ENCODE measurements at places on chromosomes 11 and 22.

GRCh38 chr11:927871-928270 is 2.2 kb downstream of the AP2A2 start:
- peak; percentile 16 for DNase-seq

GRCh38 chr11:83477772-83478171 is 191.6 kb upstream of the CCDC90B start:
- DNase-seq, result no peak

DNA sequence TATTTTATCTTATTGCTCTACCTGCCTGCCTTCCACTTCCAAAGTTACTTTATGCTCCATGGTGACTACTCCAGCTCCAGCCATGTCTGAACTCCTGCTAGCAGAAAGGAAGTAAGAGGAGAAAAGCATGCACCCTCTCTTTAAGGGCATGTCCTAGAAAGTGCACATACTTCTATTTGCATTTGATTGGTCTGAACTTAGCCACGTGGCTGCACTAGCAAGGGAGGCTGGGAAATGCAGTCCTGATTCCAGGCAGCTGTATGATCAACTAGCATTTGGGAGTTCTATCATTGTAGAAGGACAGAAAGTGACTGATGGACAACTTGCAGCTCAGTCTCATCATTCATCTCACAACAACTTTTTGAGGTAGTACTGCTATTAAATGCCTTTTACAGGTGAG is 515.7 kb downstream of the BUD13 start:
- DNase-seq, result no peak

- no peak for DNase-seq
Observed at GRCh38 chr11:132671851-132672370, 860.4 kb downstream of the OPCML start.

DNA sequence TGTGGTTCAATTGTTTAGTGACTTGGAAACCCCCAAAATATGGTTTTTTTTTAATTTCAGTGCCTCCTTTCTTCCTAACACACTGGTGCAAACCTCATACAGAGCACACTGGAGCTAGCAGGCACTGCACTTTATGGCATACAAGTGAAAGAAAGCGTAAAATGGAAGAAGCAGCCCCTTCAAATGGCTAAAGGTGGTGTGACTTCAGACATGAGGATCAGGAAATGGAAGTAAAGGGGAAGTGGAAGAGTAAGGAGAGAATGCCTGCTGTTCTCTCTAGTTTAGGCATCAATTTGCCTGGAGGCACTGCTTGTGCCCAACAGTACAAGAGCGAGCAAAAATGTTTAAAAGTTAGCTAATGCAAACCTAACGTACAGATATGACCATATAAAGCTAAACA is 5.7 kb downstream of the RSF1 start:
- DNase-seq, result no peak

Data from effector memory CD8-positive, alpha-beta T cell (primary cell).